ENCODE measurements at places on chromosomes 7 and 10.

GRCh38 chr7:5492636-5493020 is 69.0 kb upstream of the TNRC18 start:
- no peak for DNase-seq

GRCh38 chr10:79295563-79295962 is 51.7 kb upstream of the PPIF start:
- no peak for DNase-seq

- no peak for DNase-seq
These were observed 59.1 kb downstream of the NRF1 start for GRCh38 chr7:129670656-129671055.

- no peak for DNase-seq
These were observed 16.2 kb downstream of the GHITM start for GRCh38 chr10:84155521-84155920.

DNA sequence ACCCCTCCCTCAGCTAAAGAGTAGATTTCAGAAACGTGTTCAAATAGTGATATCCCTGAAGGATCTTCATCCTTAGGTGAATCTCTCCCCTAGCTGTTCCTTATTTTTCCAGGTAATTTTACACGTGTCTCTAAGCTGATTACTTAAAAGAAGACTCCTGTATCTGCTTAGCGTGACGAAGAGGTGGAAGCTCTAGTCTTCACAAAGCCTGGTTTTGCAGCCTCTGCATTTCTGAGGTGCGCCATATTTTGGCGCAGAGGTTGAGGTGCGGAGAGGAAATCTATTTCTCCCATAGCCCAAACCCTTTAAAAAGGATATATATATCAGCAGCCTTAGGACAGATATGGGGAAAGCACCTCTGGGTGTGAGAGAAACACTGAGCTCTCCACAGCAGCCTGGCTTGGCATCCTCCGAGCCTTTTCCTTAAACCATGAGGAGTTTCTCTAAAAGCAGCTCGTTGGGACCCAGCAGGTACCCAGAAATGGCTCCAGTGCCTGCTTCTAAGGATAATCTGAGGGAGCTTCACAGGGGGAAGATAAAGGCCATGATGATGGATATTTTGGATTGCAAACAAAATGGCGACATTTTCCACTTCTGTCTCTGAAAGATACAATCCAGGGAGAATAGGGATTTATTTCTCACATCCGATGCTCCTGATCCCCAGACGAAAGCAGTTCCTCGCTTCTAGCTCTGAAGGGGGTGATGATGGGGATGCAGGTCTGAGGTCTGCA is 3.0 kb upstream of the HOXA2 start:
- DNase-seq, result no peak

DNA sequence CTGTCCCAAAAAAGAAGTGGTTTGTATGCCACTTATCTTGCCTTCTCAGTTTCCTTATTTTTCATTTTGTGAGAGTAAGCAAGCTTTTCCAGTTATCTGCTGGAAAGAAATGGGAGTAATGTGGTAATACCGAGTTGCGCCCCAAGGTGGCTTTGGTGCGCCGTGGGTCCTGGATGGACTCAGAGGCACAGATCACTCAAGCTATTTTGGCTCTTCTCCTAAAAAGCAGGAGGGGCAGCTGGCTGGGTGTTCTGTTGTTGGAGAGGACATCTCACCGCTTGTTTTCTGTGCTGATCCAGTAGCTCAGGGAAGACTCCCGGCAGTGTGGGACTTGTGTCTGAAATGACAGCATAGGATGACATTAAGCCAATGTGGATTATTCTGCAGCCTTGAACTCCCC is 16.4 kb downstream of the PRKRIP1 start:
- DNase-seq, result no peak

- no peak for DNase-seq
These were observed 12.0 kb upstream of the AKR1B1 start for GRCh38 chr7:134470864-134471263.

GRCh38 chr7:28564755-28565374 is 152.5 kb downstream of the CREB5 start:
- no peak for DNase-seq

GRCh38 chr10:103479135-103479534 is at the start of gene CALHM3:
Gene CALHM3, minus strand, starts transcription at chr10:103479240. Its CDS starts 208 bp downstream, at chr10:103479032.
- DNase-seq, result no peak

- no peak for DNase-seq
These were observed 125.3 kb upstream of the CELF2 start for GRCh38 chr10:10892290-10892875.

GRCh38 chr10:88592906-88593305 is 6.3 kb downstream of the LIPJ start:
- DNase-seq, result no peak

GRCh38 chr7:155003376-155004214 is 671 bp upstream of the PAXIP1 start:
- peak; percentile 82 for DNase-seq

- no peak for DNase-seq
These were observed 5.8 kb upstream of the SCD start for GRCh38 chr10:100340948-100341847.

DNA sequence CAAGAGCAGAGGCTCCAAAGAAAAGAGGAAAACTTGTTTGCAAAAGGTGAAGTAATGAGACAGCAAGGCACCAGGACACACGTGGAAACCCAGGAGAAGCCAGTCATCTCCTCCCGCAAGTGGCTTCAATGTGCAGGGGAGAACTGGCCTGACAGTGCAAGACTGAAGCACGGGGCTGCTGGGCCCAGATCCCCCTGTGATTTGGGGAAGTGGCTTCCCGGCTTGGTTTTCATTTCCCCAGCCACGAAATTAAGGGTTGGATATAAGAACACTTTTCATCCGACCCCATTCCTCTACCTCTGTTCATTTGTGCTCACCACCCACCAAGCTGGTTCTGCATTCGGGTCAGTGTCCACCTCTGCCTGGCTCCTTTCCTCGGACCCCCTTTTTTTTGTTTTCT is 306.4 kb downstream of the FGFR2 start:
- no peak for DNase-seq

GRCh38 chr10:119306514-119306951 is 99.2 kb downstream of the GRK5 start:
- peak; percentile 36 for DNase-seq

- no peak for DNase-seq
These were observed 338.5 kb downstream of the ADARB2 start for GRCh38 chr10:1398626-1399410.

All from stimulated activated CD4-positive, alpha-beta T cell treated with anti-CD3 and anti-CD28 coated beads, TNF-alpha, amount 100 ng/mL, for 1 hour (primary cell).